Activated naive CD8-positive, alpha-beta T cell treated with anti-CD3 and anti-CD28 coated beads for 36 hours (primary cell): ENCODE measurements at places on chromosomes 7 and 10.

DNA sequence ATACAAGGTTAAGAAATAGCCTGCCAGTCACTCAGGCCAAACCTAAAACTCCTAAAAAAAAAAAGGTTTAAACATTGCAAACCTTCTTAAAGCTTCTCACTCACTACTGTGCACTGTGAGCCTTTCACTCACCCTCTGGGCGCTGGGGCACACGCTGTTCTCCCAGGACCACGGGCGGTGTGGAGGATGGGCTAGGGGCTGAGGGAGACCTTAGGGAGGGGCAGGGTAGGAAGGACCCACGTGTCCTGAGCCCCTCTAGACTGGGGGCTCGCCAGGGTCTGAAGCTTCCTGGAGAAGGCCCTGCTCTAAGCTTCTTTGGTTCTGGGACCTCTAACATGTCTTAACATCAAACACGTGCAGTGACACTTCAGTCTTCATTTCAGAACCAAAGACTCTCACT, 569.8 kb downstream of the DNAJB6 start:
- no peak for DNase-seq

GRCh38 chr7:151143261-151144015, 24.1 kb downstream of the GBX1 start:
- DNase-seq = no peak

DNA sequence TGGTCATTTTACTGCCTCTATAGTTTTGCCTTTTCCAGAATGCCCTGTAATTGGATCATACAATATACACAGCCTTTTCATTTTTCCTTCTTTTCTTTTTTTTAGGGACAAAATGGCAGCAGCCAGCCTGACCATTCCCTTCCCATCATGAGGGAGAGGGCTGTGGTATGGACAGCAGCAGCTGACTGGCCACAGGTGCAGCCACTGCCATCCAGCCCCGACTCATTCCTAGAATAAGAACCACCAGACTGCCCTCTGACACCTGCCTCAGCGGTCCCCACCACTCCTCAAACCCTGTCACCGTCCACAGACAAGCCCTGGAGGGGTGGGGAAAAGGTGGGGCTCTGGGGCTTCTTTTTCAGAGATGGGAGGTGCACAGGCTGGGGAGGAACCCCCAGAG, 92.8 kb downstream of the EPDR1 start:
- no peak for DNase-seq

- peak; percentile 65 for DNase-seq
Measured at GRCh38 chr7:77393261-77393660, 22.9 kb downstream of the GSAP start.

DNA sequence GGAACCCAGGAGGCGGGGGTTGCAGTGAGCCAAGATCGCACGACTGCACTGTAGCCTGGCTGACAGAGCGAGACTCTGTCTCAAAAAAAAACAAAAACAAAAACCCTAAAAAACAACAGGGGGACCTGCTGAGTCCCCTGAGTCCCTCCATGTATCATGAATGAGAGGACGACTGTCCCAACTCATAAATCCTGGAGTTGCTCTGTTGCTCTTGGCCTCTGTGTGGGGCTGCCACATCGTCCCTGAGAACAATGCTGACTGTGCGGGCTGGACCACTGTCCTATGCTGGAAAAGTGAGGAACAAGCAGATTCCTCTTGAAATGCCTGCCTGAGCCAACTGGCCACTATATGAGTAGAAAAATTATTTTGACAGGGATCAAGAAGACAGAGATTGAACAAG, 122.5 kb downstream of the IDE start:
- DNase-seq = no peak

DNA sequence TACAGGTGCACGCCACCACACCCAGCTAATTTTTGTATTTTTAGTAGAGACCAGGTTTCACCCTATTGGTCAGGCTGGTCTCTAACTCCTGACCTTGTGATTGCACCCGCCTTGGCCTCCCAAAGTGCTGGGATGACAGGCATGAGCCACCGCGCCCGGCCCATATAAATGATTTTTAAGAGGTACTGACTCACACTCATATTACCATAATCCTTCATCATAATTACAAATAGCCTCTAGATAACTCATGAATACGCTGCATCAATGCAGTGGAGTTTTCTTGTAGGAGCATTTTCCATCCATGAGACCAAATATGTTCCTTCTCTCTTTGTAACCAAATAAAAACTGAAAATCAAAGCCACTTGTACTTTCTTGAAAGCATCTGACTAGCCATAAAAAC, 193.3 kb downstream of the GRM8 start:
- DNase-seq = no peak

DNA sequence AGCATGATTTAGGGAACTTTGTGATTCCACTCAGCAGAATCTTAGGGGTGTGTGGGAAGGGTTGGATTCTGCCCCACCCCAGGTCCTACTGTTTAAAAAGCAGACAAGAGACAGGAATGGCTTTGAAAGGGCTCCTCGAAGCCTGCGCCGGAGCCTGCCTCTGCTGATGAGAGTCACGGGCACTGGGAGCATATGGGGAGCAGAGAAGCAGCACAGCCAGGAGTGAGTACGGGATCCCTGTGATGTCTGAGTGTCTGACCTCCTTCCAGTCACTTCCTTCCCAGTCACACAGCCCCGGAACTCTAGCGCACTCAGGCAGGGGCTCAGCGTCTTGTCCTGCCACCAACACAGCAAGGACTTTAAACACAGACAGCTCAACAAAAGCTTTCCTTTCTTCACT, 514.9 kb upstream of the DPP6 start:
- DNase-seq = no peak

- no peak for DNase-seq
Measured at GRCh38 chr10:85448716-85449115, 917.9 kb downstream of the GRID1 start.

GRCh38 chr10:101161494-101162299, 30.6 kb downstream of the TLX1 start:
- peak; percentile 54 for DNase-seq

- no peak for DNase-seq
Measured at GRCh38 chr10:21417172-21417712, 108.2 kb downstream of the SKIDA1 start.

DNA sequence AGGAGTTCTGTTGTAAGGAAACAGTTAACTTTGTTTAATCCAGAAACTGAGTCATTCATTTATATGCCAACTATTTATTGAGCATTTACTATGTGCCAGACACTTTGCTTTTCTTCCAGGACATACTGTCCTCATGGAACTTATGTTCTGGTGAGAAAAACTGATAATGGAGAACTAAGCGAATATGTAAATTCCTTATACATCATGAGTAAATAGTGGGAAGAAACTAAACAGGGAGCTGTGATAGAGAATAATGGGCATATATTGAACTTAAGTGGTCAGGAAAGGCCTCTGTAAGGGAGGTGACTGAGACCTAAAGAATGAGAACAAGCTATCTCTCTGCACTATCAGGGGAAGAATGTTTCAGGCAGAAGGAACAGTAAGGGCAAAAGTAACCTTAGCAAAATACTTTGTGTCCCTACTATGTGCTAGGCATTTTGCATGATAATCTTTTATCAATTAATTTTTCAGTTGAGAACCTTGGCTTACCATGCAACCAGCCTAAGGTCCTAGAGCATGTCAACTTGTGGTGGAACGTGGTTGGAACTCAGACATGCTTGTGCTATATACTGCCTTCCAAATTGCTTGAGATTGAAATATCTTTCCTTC, 45.4 kb downstream of the ST7 start:
- DNase-seq = no peak

DNA sequence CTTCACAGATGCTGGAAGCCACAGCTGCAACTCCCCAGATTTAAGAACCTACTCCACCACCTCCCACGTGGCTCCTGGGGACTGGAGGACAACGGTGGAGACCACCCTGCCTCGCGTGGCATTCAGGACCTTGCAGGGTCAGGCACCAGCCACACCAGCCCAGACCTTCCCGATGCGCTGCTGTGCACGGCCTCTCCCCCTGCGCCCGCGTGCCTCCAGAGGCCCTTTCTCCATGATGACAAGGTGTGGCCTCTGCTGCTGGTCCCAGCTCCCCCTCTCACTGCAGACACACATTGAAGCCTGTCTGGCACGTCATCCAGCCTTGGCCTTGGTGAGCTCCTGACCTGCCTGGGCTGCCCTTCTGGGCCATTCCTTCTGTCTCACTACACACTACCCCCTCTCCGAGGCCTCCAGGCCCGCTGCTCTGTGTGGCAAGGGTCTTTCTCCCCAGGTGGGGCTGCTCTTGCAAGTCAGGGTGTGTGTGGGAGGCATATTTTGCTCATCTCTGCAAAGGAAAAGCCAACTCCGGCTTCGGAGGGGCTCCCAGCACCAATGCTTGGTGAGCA, 254.8 kb downstream of the MAD1L1 start:
- DNase-seq = no peak

- DNase-seq = no peak
Measured at GRCh38 chr7:129095258-129095657, 40.3 kb upstream of the TNPO3 start.

DNA sequence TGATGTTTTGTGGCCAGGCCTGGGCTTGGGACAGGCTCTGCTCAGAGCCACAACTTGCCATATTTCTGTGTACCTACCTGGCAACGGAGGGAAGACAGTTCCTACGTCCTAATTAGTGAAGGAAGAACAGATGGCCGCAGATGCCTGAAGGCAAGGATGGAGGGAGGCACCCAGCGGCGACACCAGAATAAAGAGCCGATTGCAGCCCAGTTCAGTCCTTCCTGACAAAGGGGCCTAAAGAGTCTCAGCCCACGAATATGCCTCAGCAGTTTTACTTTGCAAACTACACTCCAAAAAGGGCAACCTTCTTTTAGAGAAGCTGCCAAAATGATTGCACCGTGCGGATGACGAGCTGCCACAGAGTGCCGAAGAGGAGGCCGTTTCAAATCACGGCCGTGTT, 585.8 kb downstream of the GLRX3 start:
- DNase-seq = no peak

DNA sequence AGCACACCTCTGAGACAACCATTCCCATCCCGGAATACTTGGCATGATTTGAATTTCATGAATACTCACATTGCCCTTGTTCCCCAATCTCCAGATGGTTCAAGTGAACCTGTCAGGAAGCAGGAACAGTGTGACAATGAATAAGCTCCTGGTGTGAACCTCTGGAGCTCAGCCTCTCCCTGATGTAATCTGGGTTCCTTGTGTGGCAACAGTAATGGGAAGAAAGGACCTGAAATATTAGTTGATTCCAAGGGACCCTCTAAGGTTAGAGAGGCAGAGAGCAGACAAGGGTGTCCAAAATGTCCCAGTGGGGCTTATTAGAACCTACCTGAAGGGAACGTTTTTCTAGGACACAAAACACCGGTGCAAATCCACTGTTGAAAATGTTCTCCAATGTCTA, 8.5 kb downstream of the OR2A7 start:
- DNase-seq = no peak

DNA sequence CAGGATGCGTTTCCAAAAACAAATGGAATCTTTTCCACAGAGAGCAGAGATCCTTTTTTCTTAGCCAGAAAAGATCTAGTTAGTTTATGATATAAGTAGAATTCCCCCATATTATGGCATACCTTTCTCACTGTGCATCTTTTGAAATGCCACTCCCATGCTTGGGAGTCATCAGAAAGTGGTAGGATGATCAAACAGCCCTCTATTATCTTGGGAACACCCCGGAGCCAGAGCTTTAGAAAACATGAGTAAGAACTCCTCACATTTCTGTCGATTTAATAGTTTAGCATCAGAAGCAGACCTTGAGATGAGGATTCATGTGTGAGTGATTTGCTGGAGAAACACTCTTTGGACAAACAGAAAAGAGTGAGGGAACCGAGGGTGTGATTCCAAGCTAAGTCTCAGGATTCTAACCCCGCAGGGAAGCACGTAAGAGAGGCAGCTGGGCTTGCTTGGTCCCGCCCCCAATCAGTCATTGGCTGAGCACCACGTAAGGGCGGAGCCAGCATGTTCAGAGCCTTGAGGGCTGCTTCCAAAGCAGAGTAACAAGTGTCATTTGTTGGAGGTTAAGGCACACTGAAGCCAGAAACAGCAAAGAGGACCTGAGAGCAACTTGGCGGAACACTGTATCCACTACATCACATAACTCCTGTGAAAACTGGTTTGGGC, 43.7 kb upstream of the NXPH1 start:
- DNase-seq = no peak

DNA sequence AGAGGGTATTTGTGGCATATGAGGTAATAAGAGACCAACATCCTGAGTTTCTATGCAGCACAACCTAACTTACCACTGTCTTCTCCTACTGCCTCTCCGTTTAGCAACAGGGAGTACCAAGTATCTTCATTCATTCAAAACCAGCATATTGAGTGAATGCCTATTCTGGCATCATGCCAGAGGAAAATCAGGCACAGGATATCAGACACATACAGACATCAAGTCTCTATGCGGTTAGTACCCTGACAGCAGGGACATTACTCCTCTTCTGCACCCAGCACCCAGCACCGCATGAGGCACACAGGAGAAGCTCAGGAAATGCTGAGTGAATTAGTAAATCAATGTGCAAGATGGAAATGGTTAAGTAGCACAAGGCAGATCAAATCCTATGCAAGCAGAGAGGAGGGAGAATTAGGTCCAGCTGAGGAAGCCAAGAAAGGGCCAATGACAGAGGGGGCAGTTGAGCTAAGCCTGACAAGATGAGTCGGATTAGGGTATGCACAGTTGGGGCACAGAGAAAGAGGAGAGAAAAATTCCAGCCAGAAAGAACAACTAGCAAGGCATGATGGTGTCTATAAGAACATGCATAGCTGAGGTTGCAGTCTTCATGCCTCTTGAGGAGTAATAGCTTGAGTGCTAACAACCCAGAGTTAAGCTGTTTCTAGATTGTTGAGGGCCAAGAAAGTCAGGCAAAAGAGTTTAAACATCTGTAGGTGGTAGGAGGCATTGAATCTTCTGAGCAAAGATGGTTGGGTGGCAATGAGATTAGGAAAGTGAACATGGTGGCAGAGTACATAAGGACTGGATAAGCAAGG, 146.0 kb downstream of the PLXNA4 start:
- no peak for DNase-seq

DNA sequence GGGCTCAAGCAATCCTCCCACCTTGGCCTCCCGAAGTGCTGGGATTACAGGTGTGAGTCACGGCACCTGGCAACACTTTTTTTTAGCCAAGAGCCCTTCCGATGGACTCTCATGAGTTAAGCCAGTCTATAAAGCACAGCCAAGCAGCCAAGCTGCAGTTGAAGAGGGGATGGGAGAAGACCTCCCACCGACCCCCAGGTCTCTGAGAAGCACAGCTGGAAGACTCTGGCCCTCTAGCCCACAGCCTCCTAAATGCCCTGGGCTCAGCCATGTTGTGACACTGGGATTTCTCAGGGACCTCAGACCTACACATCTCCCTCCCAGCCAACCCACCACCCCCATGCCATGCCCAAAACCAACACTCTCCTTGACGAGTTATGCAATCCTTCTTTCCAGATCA, 31.1 kb downstream of the CALML3 start:
- no peak for DNase-seq

- no peak for DNase-seq
Measured at GRCh38 chr7:12764458-12764891, 77.0 kb downstream of the ARL4A start.

DNA sequence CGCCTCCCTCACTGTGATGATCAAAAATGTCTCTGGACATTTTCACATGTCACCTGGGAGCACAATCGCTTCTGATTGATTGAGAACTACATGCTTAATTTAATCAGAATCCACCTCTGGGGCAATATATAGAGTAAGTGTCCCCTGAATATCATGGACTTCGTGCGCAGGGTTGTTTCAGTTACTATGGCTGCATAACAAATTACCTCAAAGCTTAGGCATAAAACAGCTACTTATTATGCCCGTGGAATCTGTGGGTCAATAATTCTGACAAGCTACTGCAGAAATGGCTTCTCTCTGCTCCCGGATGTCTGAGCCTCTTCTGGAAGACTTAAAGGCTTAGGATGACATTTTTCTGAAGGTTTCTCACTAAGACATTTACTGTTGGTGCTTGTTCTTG, 334.4 kb downstream of the GPR158 start:
- no peak for DNase-seq
